ENCODE measurements at places on chromosomes 2 and 18.

GRCh38 chr2:169845016-169845415 is 17.8 kb downstream of the UBR3 start:
- DNase-seq, result no peak

- no peak for DNase-seq
Measured at GRCh38 chr2:184444623-184445223, 153.6 kb upstream of the ZNF804A start.

DNA sequence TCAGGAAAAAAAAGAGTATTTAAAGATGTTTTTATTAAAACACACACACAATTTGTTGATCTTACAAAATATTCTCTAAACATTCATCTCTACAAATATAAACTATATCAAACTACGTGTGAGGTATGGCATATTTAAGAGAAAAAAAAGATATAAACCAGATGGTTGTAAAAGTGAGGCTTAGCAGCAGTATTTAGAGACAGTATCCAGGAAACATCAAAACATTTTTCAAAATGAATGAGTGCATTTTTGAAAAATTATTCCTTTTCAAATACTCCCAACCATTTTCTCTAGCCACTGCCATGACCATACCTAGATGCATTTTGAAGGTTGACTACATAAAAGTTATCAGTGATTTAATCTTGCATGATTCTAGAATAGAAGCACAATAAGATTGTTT is 38.2 kb upstream of the RAB27B start:
- peak; percentile 39 for DNase-seq

GRCh38 chr2:120105360-120105759 is 92.5 kb downstream of the EPB41L5 start:
- DNase-seq, result no peak

- no peak for DNase-seq
Measured at GRCh38 chr18:10798727-10799550, 273.1 kb downstream of the NAPG start.

GRCh38 chr2:7013471-7014160 is 96.4 kb downstream of the RNF144A start:
- DNase-seq, result no peak

- DNase-seq, result no peak
Measured at GRCh38 chr2:203870941-203871340, 3.4 kb downstream of the CTLA4 start.

- no peak for DNase-seq
Measured at GRCh38 chr2:176418768-176419167, 149.5 kb downstream of the MTX2 start.

DNA sequence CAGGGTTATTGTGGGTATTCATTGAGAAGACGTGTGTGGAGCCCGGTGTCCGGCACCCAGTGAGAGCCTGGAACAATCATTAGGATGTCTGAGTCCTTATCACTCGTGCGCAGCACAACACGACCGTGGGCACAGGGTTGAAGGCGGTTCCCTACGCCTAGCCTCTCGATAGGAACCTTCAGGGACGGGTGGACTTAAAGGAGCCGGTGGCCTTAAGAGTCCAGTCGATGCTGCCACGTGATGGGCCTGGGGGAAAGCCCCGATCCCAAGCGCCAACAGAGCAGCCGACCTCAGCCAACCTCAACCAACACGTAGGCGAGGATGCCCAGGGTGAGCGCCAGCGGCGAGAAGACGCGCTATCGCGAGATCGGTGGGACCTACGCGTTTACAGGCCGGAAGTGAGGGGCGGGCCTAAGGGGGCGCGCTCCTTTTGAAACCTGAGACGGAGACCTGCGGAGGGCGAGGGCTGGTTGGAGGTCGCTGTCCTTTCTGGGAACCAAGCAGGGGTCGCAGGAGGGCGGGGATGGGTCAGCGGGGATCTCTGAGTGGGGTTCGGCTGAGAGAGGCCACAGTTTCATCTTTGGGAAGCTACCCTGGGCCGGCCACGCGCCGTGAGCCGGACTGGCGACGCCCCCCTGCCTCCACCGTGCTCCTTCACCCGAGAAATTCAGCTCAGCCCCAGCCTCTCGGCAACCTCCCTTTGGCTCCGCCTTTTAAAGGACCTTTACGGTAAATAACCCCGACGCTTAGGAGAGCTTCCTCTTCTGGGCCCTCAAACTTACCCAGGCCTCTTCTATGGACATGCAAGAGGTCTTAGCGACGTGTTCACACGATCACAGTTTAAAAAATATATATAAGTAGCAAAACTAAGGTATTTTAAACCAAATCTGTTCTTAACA is 28.3 kb downstream of the WNT10A start:
- DNase-seq, result peak; percentile 68

DNA sequence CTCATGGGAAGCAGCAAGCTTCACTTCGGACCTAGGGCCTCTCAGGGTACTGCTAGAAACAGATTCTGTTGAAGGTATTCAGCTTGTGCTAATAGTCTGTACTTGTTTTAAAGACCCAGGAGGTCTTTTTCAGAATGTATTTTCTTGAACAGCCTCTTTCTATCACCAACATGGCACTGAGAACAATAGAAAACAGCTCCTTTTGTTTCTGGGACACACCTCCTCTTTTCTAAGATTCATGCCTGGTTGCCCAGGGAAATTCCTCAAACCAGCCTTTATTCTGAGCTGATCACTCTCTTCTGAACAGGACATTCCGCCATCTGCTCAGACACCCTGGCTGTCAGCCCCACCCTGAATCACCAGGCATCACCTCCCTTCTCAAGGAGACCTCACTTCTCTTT is 389.6 kb downstream of the TGIF1 start:
- no peak for DNase-seq

- no peak for DNase-seq
Measured at GRCh38 chr2:40367032-40367431, 84.9 kb downstream of the SLC8A1 start.

DNA sequence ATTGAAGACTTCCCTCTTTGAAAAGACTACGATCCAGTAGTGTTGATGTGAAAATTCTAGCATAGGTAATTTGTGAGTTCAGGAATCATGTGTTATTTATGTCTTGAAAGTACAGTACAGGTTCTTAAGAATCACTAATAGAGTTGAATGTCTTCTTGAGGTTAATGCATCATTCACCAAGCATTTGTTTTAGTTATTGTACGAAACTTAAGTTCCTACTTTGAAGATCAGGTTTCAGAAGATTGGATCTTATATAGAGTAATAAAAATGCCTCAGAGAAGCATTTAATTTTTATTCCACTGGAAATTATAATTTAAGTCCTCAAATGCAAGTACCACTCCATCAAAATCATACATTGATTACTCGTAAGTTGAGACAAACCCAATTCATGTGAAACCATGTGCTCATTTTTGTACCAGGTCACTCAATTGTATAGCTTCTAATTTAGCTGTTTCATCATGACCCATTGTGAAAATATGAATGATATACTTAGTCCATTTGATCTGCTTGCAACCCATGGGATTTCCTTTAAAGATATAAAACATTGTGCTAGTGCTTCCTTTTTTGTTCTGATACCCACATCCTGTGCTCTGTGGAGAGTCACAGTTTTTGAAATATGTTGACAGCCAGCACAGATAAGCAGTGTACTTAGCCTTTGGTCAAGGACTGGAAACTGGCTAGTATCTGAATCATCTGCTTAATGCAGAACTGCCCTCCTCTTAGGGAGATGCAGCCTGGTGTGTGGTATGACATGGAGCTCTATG is 22.5 kb upstream of the RAB27B start:
- no peak for DNase-seq

GRCh38 chr2:215729985-215730620 is 283.2 kb downstream of the MREG start:
- DNase-seq, result no peak

GRCh38 chr18:77101410-77102258 is 30.9 kb downstream of the MBP start:
- peak; percentile 98 for DNase-seq

- no peak for DNase-seq
Measured at GRCh38 chr2:175277772-175278171, 96.3 kb upstream of the ATP5MC3 start.

- no peak for DNase-seq
Measured at GRCh38 chr2:32262105-32262504, 2.6 kb downstream of the NLRC4 start.

- DNase-seq, result no peak
Measured at GRCh38 chr2:129491308-129491707, 488.2 kb upstream of the RAB6C start.

- peak; percentile 58 for DNase-seq
Measured at GRCh38 chr2:26330114-26330549, 15.8 kb upstream of the SELENOI start.

GRCh38 chr2:210199186-210199765 is 26.0 kb downstream of the ACADL start:
- no peak for DNase-seq

DNA sequence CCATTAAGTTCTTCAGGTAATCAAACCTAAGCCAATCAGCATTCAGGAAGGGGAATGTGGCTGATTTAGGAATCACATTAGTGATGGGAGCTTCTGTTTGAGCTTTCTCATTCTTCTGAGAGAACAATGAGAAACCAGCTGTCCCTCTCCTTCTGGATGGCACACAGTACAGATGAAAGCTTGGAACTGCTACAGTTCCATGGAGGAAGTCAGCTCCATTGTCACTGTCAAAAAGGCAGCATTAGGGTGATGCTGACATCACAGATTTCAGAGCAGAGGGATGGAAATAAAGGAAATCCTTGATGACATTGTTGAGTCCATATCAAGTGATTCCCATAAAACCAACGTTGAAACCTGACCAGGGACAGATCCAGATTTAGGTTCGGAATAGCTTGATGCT is 36.1 kb upstream of the ACYP2 start:
- DNase-seq, result no peak

- DNase-seq, result no peak
Measured at GRCh38 chr2:212052412-212053159, 486.0 kb downstream of the ERBB4 start.

DNA sequence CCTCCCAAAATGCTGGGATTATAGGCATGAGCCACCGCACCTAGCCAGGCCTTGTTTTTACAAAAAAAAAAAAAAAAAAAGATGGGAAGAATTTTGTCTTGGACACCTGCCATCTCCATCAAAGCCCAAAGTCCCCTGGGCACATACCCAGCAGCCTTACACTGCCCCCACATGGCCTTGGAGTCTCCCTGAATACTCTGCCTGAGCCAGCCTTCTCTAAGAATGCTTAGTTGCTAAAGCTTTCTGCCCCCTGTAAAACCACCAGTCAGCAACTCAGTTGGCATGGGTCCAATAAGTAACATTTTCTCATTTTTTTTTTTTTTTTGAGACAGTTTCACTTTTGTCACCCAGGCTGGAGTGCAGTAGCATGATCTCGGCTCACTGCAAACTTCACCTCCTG is 40.6 kb downstream of the SPC25 start:
- DNase-seq, result no peak

GRCh38 chr2:154240921-154241379 is 369.2 kb downstream of the GALNT13 start:
- no peak for DNase-seq

GRCh38 chr2:234286956-234287355 is 209.9 kb downstream of the ARL4C start:
- peak; percentile 27 for DNase-seq

DNA sequence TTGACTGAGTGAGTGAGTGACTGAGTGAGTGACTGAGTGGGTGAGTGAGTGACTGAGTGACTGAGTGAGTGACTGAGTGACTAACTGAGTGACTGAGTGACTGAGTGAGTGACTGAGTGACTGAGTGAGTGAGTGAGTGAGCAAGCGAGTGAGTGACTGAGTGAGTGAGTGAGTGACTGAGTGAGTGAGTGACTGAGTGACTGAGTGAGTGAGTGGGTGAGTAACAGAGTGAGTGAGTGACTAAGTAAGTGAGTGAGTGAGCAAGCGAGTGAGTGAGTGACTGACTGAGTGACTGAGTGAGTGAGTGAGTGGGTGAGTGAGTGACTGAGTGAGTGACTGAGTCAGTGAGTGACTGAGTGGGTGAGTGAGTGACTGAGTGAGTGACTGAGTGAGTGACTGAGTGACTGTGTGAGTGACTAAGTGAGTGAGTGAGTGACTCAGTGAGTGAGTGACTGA is 11.9 kb downstream of the MAL start:
- no peak for DNase-seq

DNA sequence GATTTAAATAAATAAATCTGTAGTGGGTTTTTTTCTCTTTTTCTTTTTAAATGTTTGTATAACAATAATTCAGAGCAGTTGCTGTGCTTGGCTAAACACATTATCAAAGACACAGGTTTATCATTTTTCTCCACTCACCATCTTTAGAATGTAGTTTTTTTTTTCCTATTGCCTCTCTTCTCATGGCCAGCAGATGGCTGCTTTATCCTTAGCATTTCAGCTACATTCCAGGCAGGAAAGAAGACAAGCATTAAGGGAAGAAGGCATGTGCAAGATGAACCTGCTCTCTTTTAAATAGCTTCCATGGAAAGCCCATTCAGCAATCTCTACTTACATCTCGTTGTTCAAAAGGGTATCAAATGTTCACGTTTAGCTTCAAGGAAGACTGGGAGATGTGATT is 42.6 kb downstream of the ARHGAP15 start:
- DNase-seq, result no peak

Data from SJSA1 (cell line).